ENCODE measurements at places on chromosomes 13 and 19. TPM values are rescaled to one million over a fixed set of nuclear protein-coding genes. Genes with fewer than 3 reads are reported as not detected.

- DNase-seq = no peak
Measured at GRCh38 chr19:9308091-9308770, 1.4 kb downstream of the ZNF699 start.

DNA sequence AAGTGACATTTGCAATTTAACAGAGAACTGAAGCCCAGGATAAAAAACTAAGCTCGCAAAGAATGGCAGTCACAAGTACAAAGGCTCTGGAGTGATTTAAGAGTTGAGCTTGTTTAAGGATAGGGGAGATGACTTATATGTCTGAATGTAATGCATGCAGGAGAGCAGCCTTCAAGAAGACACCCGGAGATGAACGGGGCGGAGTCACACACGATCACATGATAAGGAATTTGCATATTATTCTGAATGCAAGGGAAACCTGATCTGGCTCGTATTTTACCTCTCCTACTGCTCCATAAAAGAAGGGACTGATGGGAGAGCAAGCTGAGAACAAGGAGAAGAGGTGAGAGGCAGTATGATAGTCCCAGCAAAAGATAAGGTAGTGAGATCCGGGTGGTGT is 12.9 kb downstream of the TBC1D4 start:
- DNase-seq = no peak

RASIP1 gene
- total RNA-seq = 0.25 TPM

GRCh38 chr19:30096596-30097370 is 154.7 kb downstream of the URI1 start:
- DNase-seq = no peak

CGB3 gene
- total RNA-seq = not detected

VAV1 gene
- total RNA-seq = 85.0 TPM

GNG8 gene
- total RNA-seq = not detected

MEIOSIN gene
- not detected for total RNA-seq

DNA sequence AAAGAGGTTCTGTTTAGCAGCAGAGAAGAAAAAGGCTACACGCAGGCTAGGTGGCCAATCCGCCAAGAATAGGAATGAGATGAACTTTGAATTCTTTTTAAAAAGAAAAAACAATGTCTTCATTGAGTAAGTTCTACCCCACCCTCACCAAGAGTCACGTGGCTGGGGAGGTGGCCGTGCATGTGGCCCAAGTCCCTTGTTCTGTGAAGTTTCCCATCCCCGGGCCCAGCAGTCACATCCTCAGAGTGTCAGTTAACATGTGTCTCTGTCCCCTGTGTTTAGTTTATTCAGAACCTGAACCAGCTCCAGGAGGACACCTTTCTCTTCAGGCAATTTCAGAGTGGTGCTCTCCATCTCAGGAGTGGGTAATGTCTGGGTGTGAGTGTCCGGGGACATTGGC is 57.1 kb upstream of the MCF2L start:
- DNase-seq = no peak

DNA sequence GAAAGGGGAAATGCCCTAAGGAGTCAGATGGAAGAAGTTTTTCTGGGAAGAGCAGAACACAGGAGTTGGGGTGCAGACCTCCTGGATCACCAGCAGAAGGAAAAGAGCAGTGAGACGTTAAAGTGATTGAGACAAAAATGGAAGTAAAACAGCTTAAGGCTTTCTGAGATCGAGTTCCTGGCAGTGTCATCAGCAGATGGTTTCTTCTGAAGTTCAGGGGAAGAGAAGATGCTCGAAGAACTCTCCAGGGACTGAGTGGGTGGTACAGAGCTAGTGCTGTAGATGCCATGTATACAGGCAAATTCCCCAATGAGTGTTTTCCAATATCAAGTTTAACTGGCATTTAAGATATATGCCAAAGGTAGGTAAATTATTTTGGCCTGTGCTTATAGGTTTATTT is 272.2 kb upstream of the KLF12 start:
- no peak for DNase-seq

DNA sequence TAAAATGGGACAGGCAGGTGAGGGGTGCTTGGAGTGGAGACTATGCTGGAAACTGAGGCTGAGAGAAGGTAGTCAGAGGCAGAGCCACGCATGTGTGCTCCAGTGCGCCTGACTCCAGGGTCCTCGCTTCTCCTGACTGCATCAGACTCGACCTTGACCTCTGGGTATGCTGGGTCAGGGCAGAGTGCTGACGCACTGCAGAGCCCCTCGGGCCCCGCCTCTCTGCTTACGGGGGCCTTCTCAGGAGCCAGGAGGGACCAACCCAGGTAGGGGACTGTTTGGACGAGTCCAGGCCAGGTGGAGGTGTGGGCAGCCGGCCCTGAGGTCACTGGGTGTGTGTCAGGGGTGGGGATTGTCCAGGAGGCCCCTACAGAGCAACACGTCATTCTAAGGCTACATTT is 22.9 kb upstream of the SLC7A10 start:
- DNase-seq = no peak

- DNase-seq = no peak
Measured at GRCh38 chr13:102651892-102652291, 43.0 kb downstream of the METTL21C start.

GRCh38 chr13:107295416-107296140 is 727.6 kb upstream of the ARGLU1 start:
- no peak for DNase-seq

DNA sequence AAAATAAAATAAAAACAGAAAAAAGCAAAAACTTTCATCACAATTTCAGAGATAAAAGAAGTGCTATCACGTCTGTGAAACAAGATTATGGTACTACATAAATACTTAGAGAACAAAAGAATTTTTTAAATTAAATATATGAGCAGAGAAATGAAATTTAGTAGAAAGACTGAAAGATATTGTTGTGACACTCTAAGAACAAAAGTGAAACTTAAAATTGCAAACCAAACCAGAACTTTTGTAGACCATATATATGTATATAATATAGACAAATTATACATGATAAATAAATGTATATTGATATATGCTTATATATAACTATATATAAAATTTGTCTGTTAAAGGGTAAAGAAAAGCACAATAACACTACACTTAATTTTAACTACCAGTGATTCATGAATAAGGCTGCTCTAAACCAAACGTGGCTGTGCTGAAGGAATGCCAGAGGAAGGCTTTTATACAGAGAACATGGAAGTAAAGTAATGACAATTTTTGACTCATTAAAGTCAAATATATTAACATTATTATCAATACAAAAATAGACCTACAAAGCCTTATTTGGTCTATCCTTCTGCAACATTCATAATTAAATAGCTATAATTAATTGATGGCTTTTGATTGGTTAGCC is 1516.7 kb upstream of the PCDH20 start:
- DNase-seq = no peak

ZNF208 gene
- 3.2 TPM for total RNA-seq

- DNase-seq = no peak
Measured at GRCh38 chr19:5271145-5271544, 69.5 kb downstream of the PTPRS start.

GRCh38 chr13:99196466-99197116 is 4.1 kb upstream of the UBAC2 start:
- DNase-seq = no peak

All from naive thymus-derived CD8-positive, alpha-beta T cell (primary cell).